H1 (cell line): ENCODE measurements at places on chromosomes 6 and 20.

- DNase-seq = no peak
Observed at GRCh38 chr6:149261364-149262040, 56.0 kb upstream of the TAB2 start.

- no peak for DNase-seq
Observed at GRCh38 chr6:138692058-138692977, 81.3 kb upstream of the CCDC28A start.

DNA sequence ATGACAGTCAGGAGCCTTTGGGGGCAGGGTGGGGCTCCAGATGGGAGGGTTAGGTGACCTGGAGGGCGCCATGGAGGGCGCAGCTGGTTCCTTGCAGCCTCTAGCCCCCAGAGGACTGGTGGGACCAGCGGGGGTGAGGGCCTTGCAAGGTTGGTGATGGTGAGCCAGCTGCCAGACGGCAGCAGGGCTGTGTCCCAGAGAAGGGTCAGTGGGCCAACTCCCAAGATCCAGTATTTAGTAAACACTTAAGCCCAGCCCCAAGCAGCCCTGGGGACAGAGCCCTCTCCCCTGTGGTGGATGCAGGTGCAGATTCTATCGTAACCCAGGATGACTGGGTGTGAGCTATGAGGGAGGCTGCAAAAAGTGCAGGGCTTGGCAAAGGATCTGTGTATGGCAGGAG is 201.5 kb upstream of the RNF24 start:
- no peak for DNase-seq

DNA sequence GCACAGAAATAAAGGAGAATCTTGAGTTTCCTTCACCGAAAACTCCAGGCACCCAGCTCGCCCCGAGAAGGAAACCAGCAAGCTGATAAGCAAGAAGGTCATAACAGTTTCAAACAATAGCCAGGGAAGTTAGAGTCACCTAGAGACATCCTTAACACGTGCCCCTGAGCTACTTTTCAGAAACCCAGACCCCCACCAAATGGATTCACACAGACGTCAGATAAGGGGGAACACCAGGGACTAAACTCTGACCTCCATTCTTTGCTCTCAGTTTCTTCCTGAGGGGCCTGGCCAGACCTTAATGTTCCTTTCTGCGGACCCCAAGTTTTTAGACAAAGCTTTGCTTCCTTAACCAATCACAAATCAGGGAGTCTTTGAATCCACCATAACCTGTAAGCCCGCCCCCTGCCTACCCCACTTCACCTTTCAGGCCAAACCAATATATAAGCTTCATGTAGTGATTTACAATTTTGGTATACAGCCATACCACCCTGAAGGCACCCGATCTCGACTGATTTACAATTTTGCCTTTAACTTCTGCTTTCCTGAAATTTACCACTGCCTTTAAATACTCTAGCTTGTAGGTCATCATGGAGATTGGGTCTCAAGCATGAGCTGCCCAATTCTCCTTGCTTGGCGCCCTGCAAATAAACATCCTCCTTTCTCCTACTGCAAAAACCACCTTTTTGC is 11.7 kb downstream of the SOD2 start:
- DNase-seq = no peak

GRCh38 chr20:56439771-56440291 is 27.8 kb downstream of the CASS4 start:
- no peak for DNase-seq
